ENCODE measurements at places on chromosomes 5 and 9.

GRCh38 chr5:66945389-66946349 is 250.9 kb downstream of the CD180 start:
- DNase-seq = no peak

GRCh38 chr9:124854822-124855221 is 1.6 kb downstream of the WDR38 start:
- no peak for DNase-seq

GRCh38 chr5:117143406-117143805 is 568.8 kb upstream of the SEMA6A start:
- DNase-seq = peak; percentile 3

- DNase-seq = no peak
Measured at GRCh38 chr9:91036826-91037510, 235.3 kb downstream of the SYK start.

- no peak for DNase-seq
Measured at GRCh38 chr5:146662229-146662628, 146.2 kb upstream of the GPR151 start.

- DNase-seq = no peak
Measured at GRCh38 chr9:133028221-133028620, 2.6 kb upstream of the GTF3C5 start.

DNA sequence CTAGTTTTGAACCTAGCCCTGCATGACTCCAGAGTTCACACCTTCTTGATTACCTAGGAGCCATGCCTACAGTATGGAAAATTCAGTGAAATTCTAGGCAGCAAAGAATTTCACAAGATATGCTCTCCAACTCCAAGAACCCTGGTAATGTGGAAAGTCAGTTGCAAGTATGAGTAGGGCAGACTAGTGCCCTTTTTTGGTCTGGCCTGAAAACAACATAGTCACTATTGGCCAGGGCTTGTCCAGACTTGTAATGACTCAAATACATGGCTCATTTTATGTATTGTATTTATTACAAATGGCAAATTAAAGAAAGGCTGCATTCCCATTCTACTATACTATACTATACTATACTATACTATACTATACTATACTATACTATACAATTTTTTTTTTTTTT is 160.4 kb downstream of the ESM1 start:
- DNase-seq = no peak

DNA sequence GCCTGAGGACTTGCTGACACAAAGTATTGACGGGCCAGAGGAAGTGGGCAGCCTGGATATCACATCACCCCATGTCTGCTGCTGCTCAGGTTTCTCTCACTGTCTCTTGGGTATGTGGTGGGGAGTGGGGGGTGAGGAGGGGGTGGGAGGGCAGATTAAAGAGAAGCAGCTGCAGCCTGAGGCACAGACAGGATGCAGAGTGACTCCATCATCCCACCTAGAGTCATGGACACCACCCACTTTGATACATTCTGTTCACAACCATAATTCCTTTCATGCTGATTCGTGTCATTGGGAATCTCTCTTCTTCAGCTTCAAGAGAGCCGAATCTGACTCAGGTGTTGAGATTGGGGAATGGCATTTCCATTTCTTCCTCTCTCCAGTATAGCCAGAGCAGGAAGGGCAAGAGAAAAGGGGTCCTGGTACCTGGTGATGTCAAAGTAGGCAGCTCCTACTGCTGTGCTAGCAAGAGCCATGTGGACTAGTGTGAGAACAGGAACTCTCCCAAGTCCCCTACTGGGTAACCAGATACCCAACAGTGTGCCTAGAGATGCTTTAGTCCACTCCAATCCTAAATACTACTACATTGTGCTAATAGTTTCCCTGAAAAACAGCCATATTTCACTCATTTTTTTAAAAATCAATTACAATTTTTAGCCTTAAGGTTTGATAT is 22.4 kb downstream of the GRAMD2B start:
- no peak for DNase-seq

- DNase-seq = no peak
Measured at GRCh38 chr5:102153003-102153759, 142.9 kb downstream of the SLCO4C1 start.

- no peak for DNase-seq
Measured at GRCh38 chr9:36396985-36397384, 3.1 kb downstream of the RNF38 start.

- no peak for DNase-seq
Measured at GRCh38 chr9:15778861-15779260, 226.0 kb downstream of the CCDC171 start.

- DNase-seq = no peak
Measured at GRCh38 chr5:133266527-133266878, 214.7 kb downstream of the HSPA4 start.

DNA sequence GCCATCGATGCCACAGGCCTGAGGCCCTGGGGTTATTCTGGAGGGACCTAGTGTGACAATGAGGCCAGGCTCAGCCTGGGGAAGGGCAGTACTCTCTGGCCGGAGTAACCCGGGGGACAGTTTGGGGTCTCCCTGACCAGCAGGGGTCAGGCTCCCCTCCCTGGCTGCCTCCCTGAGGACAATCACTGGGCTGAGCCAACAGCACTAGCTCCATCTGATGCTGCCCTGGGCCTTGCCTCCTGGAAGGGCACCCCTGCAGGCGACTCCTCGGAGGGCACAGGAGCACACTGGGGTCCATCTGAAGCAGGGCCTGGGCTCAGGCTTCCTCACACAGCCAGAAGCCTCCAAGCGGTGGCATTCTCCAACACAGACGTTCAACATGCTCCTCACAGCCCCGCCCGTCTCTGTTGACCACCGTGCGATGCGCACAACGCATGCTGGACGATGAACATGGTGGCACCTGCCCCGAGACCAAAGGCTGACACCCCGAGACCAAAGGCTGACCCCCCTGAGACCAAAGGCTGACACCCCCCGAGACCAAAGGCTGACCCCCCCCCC is 68.3 kb downstream of the ADAMTS2 start:
- DNase-seq = no peak

DNA sequence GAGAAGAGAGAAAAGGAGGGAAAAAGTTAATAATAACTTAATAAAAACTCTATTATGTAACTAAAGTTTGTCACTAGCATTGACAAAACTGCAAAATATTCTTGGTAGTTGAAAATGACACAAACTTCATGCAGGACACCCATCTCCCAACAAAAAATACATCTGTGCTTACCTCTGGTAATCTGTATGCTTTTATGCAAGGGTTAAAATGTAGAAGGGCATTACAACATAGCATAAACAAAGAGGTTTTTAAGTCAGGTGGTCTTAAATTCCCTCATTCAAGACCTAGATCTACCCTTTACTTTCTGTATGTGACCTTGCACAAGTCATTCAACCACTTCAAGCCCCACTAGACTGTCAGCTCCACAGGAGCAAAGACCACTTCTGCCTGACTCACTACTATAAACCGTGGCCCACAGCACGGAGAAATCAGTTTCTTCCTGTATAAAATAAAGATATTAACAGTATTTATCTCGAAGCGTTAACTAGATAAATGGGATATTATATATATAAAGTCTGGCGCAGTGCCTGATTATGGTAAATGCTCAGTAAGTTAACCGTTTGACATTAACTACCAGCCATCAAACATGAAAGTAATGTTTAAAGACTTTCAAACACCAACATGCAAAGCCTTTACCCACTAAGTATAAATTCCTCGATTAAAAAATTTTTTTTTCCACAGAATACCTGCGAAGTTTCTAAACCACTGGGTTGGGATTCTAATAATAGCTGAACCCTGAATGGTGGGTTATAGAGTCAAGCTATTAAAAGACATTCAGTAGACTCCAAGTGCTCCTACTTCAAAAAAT is 2.0 kb downstream of the FBXL17 start:
- DNase-seq = no peak

GRCh38 chr9:97364769-97365490 is 47.0 kb upstream of the TDRD7 start:
- no peak for DNase-seq

GRCh38 chr9:130239741-130240241 is 25.8 kb upstream of the HMCN2 start:
- no peak for DNase-seq

DNA sequence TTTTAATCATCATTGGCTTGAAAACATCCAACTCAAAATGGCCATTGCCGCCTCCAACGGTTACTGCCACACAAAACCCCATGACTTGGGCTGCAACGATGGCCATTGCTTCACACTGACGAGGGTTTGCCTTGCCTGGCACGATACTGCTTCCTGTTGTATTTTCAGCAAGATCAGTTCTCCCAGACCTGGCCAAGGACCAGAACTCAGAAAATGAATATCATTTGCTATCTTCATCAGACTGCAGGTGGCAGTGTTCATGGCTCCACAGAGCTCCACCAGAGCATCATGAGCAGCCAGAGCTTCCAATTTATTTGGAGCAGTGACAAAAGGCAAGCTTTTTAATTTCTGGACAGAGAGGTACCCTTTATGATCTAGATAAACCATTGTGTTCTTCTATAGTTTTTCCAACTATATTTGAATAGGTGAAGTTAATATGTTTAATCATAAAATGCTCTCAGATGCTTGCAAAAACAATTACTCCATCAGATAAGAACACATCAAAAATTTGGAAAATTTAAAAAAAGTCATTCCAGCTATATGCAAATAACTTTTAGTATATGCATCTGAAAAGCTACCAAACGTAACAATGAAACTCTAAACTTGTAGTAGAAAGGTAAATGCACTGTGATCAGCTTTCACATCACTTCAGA is 10.4 kb downstream of the AMACR start:
- peak; percentile 73 for DNase-seq

DNA sequence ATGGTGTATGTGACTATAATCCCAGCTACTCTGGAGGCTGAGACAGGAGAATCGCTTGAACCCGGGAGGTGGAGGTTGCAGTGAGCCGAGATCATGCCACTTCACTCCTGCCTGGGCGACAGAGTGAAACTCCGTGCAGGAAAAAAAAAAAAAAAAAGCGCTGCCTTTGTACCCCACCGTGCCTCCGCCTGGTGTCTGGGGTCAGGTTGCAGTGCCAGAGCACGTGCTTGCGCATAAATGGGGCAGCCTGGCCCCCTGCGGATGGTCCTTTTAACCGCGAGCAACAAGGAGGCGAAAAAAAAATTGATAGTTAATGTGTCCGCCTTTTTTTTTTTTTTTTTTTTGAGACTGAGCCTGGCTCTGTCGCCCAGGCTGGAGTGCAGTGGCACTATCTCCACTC is 6.3 kb upstream of the CCNB1 start:
- DNase-seq = no peak

- no peak for DNase-seq
Measured at GRCh38 chr5:131068893-131069643, 96.0 kb downstream of the HINT1 start.

GRCh38 chr5:131270809-131271208 is 7.0 kb downstream of the CDC42SE2 start:
- no peak for DNase-seq

DNA sequence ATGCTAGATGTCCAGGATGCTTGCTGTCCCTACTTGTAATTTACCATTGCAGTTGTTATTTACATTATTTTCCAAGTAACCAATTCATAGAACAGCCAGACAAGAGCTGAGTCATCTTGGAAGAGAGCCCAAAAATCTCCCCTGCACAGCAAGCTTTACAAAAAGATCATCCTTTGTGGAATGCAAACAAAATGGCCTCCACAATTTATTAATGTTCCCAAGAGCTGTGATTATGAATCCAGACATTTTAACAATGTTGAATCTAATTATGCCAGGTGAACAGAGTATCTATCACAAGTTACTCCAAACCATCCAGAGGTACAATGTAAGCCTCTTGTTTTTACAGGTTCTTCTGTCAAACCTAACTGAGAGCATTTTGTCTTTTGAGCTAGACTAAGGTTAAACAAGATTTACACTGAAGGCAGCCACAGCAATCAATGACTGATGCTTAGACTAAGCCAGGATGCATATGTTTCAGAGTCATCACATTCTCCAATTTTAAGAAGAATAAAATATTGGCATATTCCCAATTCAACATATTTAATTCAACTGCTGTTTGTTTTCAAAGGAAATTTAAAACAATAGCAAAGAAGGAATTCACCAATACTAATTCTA is 95.3 kb upstream of the SLC12A2 start:
- peak; percentile 37 for DNase-seq

DNA sequence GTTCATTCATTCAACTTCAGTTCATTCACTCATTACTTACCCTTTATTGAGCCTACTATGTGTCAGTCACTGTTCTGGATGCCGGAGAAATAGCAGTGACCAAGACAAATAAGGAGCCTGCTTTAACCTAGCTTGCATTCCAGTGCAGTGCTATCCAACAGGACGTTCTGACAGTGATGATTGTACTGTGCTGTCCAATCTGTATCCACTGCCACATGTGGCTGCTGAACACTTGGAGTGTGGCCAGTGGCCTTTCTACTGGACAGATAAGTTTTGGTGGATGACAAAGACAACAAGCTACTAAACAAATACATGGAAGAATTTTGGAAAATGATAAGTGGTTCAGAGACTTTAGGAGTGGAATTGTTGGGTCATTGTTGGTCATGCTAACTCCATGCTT is 33.6 kb downstream of the SUB1 start:
- DNase-seq = no peak

DNA sequence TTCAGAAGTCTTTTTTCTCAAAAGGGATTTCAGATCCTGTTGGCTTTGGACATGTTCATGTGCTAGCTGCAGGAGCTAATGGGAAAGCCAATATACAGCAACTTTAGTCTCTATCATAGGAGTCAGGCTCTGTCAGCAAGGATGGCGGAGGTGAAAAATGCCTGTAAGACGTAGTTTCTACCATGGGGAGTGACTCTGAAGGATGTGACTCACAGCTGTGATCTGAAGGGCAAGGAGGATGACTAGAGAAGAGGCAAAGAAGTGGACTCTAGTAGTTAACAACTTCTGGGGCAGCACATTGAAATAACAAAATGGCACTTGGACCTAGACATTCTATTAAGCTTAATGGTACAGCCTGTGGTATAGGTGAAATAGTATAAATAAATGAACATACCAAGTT is 3.1 kb upstream of the NDUFS4 start:
- DNase-seq = no peak

DNA sequence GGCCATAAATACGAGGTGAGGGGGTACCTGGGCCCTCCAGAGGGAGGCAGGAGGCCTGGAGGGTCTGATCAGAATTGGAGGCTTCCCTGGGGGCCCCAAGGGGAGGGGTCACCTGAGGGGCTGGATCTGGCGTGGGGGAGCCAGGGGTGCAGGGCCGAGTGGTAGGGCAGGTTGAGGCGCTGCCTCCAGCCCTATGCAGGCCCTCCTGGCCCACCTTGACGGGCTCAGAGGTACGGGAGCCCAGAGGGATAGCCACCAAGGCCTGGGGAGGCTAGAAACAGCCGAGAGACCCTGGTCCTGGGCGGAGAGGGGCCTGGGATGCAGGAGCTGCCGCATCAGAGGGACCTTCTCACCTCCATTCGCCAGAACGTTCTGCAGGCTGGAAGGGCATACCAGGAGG is 24.3 kb downstream of the LHX3 start:
- DNase-seq = no peak

GRCh38 chr5:84650429-84650828 is 265.7 kb upstream of the EDIL3 start:
- DNase-seq = no peak

All from BJ (cell line).